Karpas-422 (cell line): ENCODE measurements at places on chromosomes 12 and 14. TPM values are rescaled to one million over a fixed set of nuclear protein-coding genes. Genes with fewer than 3 reads are reported as not detected.
A peak's percentile ranks its signal among the peaks of the same experiment; 100 is the strongest.

DNA sequence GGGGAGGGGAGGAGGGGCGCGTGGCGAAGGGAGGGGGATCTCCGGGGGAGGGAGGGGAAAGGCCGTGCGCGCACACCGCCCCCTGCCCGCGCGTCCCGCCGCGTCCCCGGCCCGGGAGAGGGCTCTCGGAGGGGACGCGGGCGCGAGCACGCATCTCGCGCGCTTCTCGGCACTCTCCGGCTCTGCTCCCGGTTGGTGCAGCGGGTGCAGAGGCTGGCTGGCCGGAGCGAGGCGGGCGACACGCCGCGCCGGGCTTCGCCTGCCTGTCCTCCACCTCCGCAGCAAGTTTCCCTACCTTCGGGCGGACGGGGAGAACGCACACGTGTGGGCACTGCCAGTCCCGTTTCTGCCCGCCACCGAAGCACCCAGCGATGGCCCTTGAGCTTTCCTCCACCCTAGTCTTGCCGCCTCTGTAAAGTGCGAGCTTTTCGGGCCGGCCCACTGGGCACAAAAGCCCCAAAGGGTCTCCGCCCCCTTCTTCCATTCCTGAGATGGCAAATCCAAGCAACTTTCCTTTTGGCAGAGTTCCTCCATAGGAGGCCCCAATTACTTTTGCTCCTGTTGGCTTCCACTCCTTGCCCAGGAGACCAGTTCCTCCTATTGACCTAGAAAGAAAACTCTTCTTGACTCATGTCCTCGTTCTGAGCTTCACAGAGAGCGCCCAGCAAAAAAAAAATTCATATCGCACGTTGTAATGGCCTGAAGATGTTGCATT lies 363 bp upstream of the CSAD start:
- peaks cover 41% of the 10 kb centered on the region for H3K36me3 ChIP-seq
- peaks cover 34% of the 10 kb centered on the region for H3K4me1 ChIP-seq
- DNase-seq: peak; percentile 92

- no peak overlapping the region for H3K4me3 ChIP-seq
- no peak overlapping the region for H3K27ac ChIP-seq
- no peaks in the 10 kb centered on the region for H3K36me3 ChIP-seq
- no peaks in the 10 kb centered on the region for H3K4me1 ChIP-seq
- DNase-seq: no peak
These were observed 85.6 kb upstream of the TSPAN8 start for GRCh38 chr12:71243370-71243769.

DNA sequence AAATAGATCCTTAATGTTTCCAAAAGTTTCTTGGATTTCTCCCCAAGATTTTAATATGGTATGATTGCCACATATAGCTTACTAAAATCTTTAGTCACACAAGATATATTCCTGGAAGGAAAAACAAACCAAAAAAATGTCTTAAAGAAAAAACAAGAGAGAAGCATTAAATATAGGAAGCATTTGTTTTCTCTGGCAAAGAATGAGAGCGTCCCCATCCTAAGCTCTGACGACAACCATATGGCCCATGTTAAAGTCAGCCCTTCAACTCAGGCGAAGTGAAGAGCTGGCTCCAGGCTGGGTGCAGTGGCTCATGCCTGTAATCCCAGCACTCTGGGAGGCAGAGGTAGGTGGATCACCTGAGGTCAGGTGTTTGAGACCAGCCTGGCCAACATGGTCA lies 35.6 kb downstream of the GCH1 start:
- peaks cover 72% of the 10 kb centered on the region for H3K4me1 ChIP-seq
- peak overlapping the region; percentile 41 for H3K27ac ChIP-seq
- DNase-seq: no peak
- no peak overlapping the region for H3K4me3 ChIP-seq

GRCh38 chr14:80059041-80059440 lies 152.3 kb downstream of the DIO2 start:
- H3K36me3 ChIP-seq: no peaks in the 10 kb centered on the region
- H3K27ac ChIP-seq: no peak overlapping the region
- no peaks in the 10 kb centered on the region for H3K4me1 ChIP-seq
- no peak for DNase-seq
- H3K4me3 ChIP-seq: no peak overlapping the region
- no peaks in the 10 kb centered on the region for H3K27me3 ChIP-seq

GRCh38 chr12:89468017-89468416 lies 56.6 kb downstream of the GALNT4 start:
- DNase-seq: no peak
- no peaks in the 10 kb centered on the region for H3K27me3 ChIP-seq
- no peak overlapping the region for H3K27ac ChIP-seq

DNA sequence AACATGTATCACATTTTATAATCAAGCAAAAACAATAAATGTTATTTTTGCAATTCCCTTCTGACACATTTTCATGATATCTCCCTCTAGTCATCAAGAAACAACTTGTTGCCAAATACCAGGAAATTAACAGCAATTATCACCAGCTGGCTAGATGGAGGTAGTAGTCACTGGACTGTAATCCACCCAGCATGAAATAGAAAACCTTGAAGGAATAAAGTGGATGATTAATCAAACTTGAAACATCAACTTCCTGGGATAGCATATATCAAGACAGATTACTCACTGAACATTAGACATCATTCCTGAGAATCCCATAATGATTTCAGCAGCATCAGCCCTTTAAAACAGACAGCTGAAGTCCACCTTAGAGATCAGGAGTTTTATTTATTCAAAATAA lies 259.0 kb downstream of the CCDC59 start:
- no peaks in the 10 kb centered on the region for H3K27me3 ChIP-seq
- no peak for DNase-seq
- H3K27ac ChIP-seq: no peak overlapping the region
- no peak overlapping the region for H3K4me3 ChIP-seq
- H3K4me1 ChIP-seq: no peaks in the 10 kb centered on the region
- H3K36me3 ChIP-seq: no peaks in the 10 kb centered on the region

- peak overlapping the region; percentile 30; the same call in 1 of the 2 replicates for H3K27ac ChIP-seq
- H3K36me3 ChIP-seq: no peaks in the 10 kb centered on the region
- H3K4me3 ChIP-seq: no peak overlapping the region
- no peak for DNase-seq
- no peaks in the 10 kb centered on the region for H3K27me3 ChIP-seq
- peaks cover 38% of the 10 kb centered on the region for H3K4me1 ChIP-seq
These were observed 102.1 kb downstream of the MYRFL start for GRCh38 chr12:69927164-69927563.

DNA sequence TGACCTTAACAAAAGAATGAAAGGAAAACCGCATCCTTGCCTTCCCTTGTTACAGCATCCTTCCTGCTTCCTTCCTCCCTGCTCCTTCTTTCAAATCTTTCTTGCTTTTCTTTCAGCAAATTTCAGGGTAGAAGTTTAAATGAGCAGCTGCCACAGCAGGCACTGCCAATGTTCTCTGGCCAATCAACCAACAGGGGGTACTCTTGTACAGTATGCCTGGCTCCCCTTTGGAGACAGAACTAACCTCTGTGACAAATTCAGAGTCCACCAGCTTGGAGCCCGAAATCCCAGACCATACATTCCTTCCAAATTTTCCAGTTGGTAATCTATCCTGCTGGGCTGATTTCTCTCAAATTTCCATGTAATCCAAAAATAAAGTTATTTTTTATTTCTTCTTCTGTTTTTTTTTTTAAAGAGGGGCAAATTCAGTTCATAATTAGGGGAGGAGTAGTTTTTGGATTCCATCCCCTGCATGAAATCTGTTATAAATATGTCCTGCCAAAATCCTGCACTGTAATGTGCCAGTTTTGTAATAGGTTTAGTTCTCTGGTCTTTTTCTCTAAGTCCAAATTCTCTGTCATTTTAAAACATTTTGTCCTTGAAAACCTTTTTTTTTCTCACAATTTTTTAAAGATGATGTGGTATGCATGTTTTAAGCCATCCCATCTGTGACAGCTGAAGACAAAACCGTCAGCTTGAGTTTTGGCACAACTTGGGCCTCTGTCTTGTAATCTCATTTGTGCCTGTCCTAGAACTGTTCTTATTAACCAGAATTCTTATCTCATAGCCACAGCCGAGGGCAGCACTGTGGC lies 610.0 kb upstream of the LMO3 start:
- H3K4me3 ChIP-seq: no peak overlapping the region
- no peak overlapping the region for H3K27ac ChIP-seq
- no peaks in the 10 kb centered on the region for H3K27me3 ChIP-seq
- no peaks in the 10 kb centered on the region for H3K4me1 ChIP-seq

DNA sequence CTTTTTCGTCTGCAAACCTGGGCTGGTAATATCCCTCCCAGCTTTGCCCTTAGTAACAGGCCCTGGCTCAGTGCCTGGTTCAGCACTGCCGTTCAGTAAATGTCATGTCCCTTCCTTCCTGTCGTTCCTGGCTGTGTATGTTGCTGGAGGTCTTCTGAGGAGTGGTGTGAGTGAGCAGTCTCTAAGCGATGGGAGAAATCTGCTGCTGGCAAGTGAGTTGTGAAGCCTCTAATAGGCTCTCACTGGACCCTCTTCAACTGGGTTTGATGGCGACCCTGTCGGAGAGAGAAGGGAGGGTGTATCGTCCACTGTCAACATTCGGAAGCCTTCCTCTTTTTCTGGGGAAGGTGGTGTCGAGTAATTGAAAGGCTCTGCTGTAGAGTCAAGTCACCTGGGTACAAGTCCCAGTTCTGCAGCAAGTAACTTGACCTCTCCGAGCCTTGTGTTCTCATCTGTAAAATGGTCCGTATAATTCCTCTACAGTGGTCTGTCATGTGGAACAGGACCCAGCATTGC lies 62.8 kb downstream of the HRK start:
- H3K4me1 ChIP-seq: peaks cover 22% of the 10 kb centered on the region
- no peaks in the 10 kb centered on the region for H3K27me3 ChIP-seq
- DNase-seq: peak; percentile 63
- H3K4me3 ChIP-seq: peak overlapping the region; percentile 85
- H3K36me3 ChIP-seq: no peaks in the 10 kb centered on the region

DNA sequence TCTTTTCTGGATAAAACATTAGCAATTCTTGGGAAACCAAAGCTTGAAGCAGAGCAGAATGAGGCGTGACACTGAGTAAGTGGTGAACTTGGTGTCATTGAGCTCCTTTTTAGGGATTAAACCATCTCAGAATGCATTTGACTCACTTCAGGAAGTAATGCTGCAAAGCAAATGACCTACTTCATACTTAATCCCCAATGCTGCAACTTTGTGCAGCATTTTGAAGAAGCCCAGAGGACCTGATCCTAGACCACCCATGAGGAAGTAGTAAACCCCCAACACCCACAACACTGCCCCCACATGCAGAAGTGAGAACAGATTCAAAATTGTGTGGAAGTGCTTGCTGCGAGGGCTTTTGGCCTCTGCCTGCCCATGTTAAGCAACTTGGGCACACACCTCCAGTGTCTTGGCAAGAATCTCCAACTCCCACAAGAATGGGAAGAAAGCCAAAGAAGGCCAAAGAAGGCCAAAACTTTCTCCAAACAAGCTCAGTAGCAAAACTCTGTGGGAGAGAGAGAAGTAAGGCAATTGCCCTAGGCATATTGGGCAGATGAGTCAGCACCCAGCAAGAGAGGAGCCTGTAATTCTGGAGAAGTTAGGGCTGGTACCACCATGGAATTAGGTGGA lies 69.2 kb upstream of the ETV6 start:
- no peak for DNase-seq
- no peak overlapping the region for H3K27ac ChIP-seq
- H3K4me1 ChIP-seq: no peaks in the 10 kb centered on the region
- H3K4me3 ChIP-seq: no peak overlapping the region
- 0 out of 2 replicates have a peak, but pooled peaks cover 2% of the 10 kb centered on the region for H3K27me3 ChIP-seq

- no peak overlapping the region for H3K4me3 ChIP-seq
- no peaks in the 10 kb centered on the region for H3K4me1 ChIP-seq
- H3K27me3 ChIP-seq: no peaks in the 10 kb centered on the region
- no peak for DNase-seq
- no peaks in the 10 kb centered on the region for H3K36me3 ChIP-seq
These were observed 17.4 kb upstream of the FBXO21 start for GRCh38 chr12:117207675-117208074.

DNA sequence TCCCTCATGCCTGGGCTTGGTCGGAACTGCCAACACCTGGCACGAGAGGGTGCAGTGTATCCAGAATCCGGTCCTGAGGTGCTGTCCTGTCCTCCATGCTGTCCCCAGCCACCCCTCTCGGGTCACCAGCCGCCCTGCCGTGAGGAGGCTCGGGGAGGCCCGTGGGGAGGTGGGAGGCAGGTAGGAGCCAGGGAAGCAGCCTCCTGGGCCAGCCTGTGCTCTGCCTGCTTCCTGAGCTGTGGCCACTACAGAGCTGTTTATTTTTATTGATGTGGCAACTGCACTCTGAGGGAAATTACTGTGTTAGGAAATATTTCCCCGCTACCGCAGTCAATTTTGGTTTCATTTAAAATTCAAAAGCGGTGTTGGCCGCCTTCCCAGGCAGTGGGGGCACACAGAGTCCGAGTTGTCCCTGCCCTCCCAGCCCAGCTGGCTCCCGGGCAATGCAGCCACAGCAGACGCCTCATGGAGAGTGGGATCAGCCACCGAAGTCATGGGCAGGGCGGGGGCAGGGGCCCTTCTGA lies 18.3 kb downstream of the NOC4L start:
- no peak overlapping the region for H3K27ac ChIP-seq
- H3K27me3 ChIP-seq: no peaks in the 10 kb centered on the region
- peaks cover 5% of the 10 kb centered on the region for H3K36me3 ChIP-seq
- H3K4me1 ChIP-seq: no peaks in the 10 kb centered on the region

DNA sequence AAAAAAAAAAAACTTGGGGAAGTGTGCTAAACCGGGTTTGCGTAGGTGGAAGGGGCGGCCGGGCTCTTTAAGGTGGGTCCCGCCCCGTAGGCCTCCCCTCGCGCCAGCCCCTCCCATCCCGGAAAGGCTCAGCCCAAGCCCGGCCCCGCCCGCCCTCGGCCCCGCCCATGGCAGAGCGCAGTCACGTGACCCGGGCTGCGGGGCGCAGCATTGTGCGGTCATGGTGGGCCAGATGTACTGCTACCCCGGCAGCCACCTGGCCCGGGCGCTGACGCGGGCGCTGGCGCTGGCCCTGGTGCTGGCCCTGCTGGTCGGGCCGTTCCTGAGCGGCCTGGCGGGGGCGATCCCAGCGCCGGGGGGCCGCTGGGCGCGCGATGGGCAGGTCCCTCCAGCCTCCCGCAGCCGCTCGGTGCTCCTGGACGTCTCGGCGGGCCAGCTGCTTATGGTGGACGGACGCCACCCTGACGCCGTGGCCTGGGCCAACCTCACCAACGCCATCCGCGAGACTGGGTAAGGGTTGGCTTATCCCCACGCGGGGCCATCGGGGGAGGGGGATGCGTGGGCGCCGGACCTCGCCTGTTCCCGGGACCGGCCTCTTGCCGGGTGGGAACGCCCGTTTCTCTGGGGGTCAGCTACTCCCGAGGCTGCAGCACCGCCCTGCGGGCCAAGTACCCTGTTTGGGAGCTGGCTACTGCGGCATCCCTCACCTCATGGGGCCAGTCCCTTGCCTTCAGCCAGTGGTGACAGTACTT lies at the start of gene PLBD2:
Gene PLBD2 (plus strand): TSS at position 207 of the 752 bp plus-strand sequence. CDS start 14 bp downstream, at position 221.
- peak; percentile 97 for DNase-seq
- H3K27me3 ChIP-seq: no peaks in the 10 kb centered on the region
- H3K4me3 ChIP-seq: peak within 1 kb of the TSS; percentile 96
- H3K36me3 ChIP-seq: no peaks in the 10 kb centered on the region

Gene KRT77
- total RNA-seq: not detected in 2 replicates

Gene ZNF268
- 10.7 and 12.3 TPM in 2 replicates for total RNA-seq

Gene INHBE
- total RNA-seq: 14.3 and 17.9 TPM in 2 replicates

Gene CNTN1
- not detected in 2 replicates for total RNA-seq

Gene CD69
- 0.22 and 0.34 TPM in 2 replicates for total RNA-seq

Gene MIPOL1
- not detected in 2 replicates for total RNA-seq

Gene DENR
- 53.4 and 72.8 TPM in 2 replicates for total RNA-seq

Gene COPS7A
- total RNA-seq: 39.2 and 42.9 TPM in 2 replicates

Gene SOAT2
- not detected in 2 replicates for total RNA-seq

Gene SERPINA9
- total RNA-seq: 164 and 182 TPM in 2 replicates
